ENCODE measurements at places on chromosomes 2 and 18.

DNA sequence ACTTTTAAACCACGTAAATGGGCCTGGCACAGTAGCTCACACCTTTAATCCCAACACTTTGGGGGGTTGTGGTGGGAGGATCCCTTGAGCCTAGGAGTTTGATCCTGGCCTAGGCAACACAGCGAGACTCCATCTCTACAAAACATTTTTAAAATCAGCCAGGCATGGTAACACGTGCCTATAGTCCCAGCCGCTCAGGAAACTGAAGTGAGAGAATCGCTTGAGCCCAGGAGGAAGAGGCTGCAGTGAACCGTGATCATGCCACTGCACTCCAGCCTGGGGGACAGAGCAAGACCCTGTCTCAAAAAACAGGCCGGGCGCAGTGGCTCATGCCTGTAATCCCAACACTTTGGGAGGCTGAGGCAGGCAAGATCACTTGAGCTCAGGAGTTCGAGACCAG lies 12.2 kb downstream of the ROCK1 start:
- DNase-seq = no peak

- DNase-seq = no peak
Measured at GRCh38 chr2:151315381-151315903, 26.0 kb upstream of the NMI start.

DNA sequence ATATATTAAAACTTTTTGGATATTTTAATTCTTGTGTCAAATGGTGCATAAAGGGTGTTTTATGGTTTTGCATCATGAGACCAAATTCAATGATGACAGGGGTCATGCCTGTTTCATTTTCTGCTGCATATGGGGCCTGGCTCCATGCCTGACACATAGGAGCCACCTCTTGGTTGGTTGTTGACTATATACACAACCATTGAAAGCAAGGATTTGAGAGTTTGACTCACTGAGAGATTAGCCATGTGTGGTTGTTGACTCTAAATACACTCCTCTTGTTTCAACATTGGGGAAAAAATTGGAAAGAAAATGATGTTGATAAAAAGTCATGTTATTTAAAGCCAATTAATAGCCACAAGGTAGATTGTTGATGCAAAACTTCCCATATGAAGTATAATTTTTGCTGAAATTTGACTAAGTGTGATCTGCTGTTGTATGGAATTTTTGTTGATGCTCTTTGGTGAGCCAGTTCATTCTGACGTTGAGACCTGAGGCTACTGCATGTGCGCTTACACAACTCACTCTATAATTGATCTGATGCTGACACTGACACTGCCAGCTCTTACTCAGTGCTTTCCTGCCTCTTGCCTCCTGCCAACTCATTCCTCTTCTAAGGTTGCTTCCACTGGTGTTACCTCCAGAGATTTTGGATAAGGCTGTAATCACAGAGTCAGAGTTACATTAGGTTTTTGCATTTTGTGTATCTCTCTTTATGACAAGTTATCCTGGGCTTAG lies 446.2 kb upstream of the SLC14A2 start:
- DNase-seq = no peak

- no peak for DNase-seq
Measured at GRCh38 chr18:52341608-52342381, 1.8 kb downstream of the DCC start.

GRCh38 chr2:69720404-69720803 lies 21.5 kb upstream of the ANXA4 start:
- DNase-seq = no peak

- no peak for DNase-seq
Measured at GRCh38 chr2:64276417-64277095, 132.3 kb upstream of the PELI1 start.

DNA sequence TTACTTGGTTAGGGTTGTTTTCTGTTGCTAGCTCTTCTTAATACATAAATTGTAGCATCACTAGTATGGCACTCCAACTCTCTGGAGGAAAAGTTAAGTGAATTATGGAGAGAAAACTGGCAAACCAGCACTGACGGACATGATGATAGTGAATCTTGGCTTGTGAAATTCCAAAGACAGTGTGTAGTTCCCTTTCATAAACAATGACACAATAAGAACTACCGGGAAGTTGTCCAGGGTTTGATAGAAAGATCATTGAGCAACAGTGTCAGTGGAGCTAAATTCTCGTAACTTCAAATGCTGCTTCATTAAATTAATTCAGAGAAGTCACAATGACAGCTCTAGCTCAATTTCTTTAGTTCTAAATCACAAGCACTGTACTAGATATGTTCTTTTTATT lies 66.5 kb downstream of the RIT2 start:
- DNase-seq = no peak

GRCh38 chr2:169853041-169853668 lies 25.9 kb downstream of the UBR3 start:
- no peak for DNase-seq

DNA sequence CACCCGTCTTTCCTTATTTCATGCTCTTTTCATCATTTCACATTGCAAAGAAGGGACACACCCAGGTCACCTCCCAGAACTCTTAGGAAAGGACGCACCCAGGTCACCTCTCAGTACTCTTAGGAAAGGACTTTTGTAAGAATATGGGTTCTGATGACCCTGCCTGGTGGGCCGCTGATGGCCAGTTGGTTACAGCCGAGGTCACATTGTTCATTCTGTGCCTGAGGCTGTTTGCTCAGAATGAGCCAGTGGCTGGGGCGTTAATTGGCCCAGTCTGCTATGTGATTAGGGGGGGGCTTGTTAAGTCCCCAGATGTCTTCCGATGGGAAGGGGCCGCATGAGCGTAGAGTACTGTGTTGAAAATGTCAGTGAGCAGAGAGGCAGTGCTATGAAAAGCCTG lies 9.4 kb downstream of the MLPH start:
- no peak for DNase-seq

- no peak for DNase-seq
Measured at GRCh38 chr2:225668606-225669266, 269.2 kb downstream of the NYAP2 start.
